ENCODE measurements at places on chromosomes 6 and 20. TPM values are rescaled to one million over a fixed set of nuclear protein-coding genes. Genes with fewer than 3 reads are reported as not detected.

DNA sequence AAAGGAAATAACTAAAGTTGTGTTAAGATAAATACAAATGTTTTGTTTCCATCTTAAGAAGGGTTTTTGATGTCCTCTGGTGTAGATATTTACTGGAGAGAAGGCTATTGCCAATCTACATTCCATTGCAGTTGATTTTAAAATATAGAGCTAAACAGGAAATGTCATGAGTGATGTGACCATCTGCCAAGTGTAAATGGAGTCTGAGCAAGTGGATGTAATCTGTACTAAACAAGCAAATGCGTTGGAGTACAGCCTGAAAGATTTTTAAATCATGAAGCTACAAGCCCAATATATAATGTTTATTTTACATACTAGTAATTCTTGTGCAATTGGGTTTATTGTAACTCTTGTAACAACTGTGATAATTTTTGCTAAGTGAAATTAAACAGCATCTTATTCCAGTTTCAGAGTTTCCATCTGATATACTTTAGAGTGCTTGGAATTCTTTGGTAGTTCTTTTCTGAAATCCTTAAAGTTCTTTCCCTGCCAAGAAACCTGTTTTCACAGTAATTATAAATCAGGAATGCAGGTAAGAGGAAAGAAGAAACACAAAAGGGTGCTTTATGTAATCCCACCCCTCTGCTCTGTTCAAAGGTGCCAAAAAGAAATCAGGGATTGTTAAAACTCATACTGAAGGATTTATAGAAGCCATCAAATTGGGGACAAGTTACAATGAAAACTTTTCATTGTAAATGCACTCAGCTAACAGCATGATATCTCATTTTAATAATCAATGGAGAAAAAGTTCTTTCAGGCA, 47.2 kb upstream of the FLRT3 start:
- DNase-seq, result no peak

- DNase-seq, result no peak
Observed at GRCh38 chr6:150987371-150987828, 121.9 kb downstream of the MTHFD1L start.

DNA sequence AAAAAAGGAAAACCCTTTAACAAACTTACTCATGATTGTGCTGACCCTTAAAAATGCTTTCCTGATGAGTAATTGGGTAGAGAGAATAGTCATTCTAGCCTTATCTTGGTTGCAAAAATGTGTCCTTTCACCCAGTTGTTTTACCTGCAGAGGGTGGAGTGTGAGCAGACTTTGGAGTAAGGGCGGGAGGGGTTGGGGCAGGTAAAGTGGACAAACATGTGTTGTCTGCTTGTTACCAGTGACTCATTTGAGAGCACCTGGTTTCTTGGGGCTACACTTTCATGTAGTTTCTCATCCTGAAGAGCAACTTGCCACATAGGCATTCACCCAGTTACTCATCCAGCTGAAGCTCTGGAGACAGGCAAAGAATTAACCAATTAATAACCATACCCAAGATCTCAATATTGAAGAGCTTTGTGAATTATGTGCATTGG, 121.1 kb downstream of the TNFRSF21 start:
- no peak for DNase-seq

DNA sequence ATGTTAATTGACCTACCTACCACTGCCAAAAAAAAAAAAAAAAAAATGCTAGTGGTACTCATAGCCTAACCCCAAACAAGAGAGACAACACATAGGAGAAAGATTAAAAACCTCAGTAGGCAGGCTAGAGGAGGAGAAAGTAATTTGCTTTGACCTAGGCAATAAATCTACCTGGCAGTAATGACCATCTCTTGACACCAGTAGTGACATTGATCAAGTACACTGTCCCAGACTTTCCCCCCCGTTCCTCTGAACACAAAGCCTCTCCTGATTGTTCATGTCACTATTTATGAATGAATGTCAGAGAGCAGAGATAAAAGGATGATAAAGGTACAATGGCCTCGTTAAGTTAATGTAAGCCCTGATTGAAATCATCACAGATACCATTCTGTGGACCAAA, 746.8 kb downstream of the CBLN4 start:
- no peak for DNase-seq

The SYCP2 gene
- 9.2 TPM for polyA plus RNA-seq

The MMP24 gene
- 1.7 TPM for polyA plus RNA-seq

The CASS4 gene
- 3.8 TPM for polyA plus RNA-seq

The LAMA2 gene
- polyA plus RNA-seq, result 32.0 TPM

The SSR1 gene
- 125 TPM for polyA plus RNA-seq

The ADGB gene
- polyA plus RNA-seq, result 0.46 TPM
